ENCODE measurements at places on chromosomes 6 and 20.

DNA sequence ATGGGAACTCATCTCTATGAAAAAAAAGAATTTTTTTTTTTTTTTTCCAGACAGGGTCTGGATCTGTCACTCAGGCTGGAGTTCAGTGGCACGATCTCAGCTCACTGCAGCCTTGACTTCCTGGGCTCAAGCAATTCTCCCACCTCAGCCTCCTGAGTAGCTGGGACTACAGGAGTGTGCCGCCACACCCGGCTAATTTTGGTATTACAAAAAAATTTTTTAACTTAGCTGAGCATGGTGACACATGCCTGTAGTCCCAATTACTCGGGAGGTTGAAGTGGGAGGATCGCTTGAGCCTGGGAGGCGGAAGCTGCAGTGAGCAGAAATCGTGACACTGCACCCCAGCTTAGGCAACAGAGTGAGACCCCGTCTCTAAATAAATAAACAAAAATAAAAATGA is 7.5 kb downstream of the DEF6 start:
- no peak for DNase-seq

DNA sequence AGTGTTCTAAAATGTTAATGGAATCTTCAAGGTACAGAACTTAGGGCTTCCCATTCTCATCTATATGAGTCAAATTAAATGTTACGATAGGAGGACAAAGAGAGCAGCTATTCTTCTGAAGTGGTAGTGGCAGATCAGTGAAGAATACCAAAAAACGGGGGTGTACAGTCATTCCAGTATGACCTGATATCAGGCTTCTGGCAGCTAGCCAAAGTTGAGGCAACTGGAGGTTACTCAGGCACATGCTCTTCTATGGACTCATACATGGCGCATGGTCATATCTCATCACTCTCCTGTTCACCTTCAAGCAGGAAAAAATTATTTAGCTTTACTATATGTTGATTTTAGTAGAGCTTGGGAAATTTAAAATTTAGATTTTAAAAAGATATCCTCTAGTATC is 1608.8 kb downstream of the GRIK2 start:
- no peak for DNase-seq

- DNase-seq, result no peak
Observed at GRCh38 chr6:53855940-53856339, 61.1 kb downstream of the LRRC1 start.

GRCh38 chr20:15923030-15923776 is 650.0 kb downstream of the KIF16B start:
- no peak for DNase-seq

DNA sequence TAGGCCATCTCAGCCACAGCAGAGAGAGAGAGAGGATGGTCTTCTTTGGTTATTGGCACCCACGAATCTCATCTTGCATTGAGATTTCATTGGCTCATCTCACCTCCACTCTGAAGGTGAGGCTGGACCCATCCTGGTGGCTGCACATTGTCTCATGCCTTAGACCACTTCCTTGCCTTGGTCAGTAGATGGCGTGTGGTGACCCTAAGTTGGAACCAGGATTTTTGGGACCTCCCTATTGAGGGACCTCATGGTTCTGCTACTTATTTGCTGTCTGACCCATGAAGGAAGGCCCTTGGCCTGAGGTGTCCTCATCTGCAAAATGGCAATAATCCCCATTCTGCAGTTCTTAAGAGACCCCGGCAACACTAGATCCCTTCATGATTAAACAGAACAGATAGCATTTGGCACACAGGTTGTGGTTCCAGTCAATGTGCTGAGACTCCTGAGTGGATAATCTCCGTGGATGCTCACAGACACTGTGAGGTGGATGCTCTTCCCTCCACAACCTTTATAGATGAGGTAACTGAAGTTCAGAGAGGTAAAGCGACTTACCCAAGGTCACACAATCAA is 21.5 kb upstream of the AAR2 start:
- DNase-seq, result no peak

DNA sequence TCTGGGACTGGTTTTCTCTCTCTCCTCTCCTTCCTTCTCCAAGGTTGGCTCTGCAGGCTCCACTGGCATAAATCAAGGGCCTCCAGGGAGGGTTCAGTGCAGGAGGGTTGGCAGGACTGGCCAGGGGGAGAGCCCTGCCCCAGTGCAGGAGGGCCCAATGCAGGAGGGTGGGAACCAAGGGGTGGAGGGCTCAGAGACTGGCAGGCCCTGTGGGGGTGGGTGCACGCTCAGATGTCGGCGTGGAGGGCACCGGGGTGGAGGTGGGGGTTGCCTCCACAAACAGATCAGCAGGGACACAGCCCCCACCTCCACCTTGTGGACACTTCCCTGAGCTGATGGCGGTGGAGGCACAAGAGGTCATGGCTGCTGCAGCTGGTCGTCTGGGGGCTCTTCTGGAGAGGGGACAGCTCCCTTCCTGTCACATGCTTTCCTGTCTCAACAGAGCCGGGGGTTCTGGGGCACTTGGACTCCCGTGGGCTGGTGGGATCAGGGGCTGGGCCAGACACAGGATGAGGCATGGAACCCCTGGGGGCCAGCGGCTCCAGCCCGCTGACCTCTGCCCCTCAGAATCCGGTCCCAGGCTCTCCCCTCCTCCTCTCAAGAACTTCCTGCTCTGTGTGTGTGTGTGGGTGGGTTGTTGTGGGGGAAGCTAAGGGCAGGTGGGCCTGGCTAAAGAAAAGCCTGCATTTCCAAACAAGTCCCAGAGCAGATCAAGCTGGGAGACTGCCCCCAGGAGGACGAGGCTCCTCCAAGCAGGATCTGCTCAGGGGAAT is 2.7 kb upstream of the ABHD16B start:
- no peak for DNase-seq

GRCh38 chr6:68372991-68373390 is 262.1 kb upstream of the ADGRB3 start:
- no peak for DNase-seq

GRCh38 chr6:142846883-142847287 is 98.1 kb downstream of the HIVEP2 start:
- no peak for DNase-seq

DNA sequence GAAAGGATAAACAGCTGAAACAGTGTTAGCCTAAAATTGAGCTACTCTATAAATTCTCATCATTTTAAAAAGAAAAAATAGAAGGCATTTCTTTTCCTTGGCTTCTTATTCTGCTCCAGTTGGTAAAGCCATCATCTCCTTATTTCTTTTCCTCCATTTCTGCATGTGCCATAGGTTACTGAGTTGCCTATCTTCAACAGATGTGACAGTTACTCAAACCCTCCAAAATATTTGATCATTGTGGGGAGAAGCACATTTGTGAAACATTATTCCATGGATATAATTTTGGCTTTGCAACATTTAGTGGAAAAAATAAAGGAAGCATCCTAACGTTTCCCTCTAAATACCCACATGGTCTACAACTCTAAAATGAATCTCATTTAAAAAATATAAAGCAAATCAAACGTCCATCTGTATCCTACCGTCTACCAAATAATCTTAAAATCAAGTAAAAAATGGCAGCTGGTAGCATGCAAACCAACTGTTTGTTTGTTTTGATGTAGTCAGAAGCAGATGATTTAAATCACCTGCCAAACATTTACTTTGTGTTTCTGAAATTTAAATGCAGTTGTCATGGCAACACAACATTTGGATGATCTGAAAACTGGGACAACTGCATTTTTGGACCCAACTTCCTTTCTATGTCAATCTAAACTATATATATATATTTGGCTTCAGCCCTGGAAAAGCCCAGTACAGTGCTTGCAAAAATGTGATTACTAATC is 16.8 kb upstream of the SNX9 start:
- DNase-seq, result no peak

DNA sequence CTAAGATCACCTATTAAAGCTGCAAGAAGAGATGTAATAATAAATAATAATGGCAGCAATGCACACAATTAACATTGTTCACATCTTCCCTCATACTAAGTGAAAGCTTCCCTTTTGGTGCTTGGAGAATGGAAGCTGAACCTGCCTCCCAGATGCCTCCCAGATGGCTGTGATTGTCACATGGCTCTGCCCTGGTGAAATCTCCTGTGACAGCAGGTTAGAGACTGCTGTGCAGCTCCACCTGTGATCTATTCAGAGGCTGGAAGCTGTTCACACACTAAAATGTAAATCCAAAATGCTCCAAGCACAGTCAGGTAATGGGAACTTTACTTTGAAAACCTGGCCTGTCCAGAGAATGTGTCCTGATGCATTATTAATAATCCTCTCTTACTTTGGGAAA is 41.7 kb upstream of the RGS17 start:
- no peak for DNase-seq

GRCh38 chr6:1739680-1740079 is 130.0 kb downstream of the FOXC1 start:
- DNase-seq, result no peak

DNA sequence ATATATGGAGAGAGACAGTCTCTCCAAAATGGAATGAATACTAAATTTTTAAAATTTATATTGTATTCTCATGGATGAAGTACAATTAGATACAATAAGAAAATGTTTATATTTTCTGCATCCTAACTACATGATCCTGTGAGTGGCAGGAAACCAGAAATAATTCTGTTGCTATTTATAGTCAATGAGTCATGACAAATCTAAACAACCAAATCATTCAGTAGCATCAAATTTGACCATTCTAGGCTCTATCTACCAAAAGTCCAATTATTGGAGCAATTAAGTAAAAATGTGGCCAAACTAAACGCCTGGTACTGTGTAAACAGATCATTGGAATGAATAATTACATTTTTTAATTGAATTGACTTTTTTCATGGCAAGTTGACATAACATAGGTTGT is 959.8 kb downstream of the EPHA7 start:
- DNase-seq, result no peak

DNA sequence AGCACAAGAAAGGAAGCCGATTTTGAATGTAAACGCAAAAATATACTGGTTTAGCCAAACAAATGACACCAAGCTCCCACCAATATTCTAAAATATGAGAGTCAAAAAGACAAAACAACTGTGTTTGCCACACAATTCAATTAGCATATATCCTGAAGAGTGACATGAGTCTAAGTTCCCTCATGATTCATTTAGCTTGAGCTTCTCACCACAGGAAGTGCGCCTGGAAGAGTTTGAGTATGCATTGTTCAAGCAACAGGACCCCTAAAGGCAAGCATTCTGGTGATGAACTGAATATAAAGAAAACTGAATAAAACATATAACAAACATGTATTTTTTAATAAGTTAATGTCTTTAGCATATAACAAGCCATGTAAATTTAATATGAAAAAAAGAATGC is 115.2 kb upstream of the RUNX2 start:
- DNase-seq, result no peak

DNA sequence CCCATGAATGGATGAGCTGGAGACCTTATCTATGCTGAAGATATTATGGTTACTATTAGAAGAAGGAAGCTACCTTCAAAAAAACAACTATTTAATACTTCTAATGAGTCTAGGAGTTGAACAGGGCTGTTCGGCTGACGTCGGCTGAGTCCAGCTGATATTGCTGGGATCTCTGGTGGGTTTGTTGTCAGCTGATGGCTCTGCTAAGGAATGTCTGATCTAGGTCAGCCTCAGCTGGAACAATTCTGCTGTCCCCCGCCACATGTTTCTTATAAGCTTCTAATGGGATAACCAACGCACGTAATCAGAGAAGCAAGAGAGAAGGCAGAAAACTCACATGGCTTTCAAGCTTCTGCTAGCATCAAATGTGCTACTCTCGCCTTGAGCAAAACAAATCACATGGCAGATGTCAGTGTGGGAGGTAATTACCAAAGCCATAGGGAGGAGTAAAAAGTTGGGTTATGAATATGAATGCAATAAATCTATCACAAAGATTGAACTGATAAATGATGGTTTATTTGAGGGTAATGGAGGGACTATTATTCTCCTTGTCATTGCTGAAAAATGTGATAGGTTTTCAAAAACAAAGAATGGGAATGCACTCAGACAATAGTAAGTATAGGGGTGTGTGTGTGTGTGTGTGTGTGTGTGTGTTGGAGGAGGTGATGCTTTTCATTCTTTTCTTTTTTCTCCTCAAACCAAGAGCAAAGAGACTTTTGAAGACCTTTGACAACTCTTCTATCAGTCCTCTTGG is 71.5 kb downstream of the BTBD3 start:
- no peak for DNase-seq

DNA sequence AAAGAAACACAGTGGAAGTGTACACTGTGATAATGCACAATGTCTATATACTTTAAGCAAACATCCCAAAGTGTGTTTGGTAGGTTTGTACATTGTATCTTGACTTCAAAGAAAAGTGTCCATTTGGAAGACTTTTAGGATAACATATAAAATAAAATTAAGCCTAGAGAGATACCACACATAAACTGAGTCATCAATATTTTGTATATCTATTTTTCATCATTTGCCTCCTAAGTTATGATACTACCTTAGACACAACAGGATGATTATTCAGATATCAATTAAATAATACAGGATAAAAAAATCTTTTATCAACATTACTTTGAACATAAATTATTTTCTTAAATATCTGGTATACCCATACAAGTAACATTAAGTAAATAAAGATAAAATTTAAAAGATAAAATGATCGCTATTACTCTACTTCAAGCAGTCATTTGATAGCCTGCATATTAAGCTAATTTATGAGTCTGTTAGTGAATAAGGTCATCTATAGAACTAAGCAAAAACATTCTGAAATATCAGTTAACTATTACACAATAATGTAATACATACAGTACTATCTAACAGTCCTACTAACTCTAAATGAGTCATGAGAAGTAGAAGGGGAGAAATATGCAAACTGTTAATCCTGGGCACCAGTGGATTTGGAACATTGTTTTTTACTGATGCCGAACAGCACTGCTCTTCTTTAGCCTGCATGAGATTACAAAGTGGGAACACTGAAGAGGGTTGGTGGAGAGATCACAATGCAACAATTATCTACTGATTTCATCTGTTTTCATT is 158.4 kb upstream of the SIM1 start:
- no peak for DNase-seq

DNA sequence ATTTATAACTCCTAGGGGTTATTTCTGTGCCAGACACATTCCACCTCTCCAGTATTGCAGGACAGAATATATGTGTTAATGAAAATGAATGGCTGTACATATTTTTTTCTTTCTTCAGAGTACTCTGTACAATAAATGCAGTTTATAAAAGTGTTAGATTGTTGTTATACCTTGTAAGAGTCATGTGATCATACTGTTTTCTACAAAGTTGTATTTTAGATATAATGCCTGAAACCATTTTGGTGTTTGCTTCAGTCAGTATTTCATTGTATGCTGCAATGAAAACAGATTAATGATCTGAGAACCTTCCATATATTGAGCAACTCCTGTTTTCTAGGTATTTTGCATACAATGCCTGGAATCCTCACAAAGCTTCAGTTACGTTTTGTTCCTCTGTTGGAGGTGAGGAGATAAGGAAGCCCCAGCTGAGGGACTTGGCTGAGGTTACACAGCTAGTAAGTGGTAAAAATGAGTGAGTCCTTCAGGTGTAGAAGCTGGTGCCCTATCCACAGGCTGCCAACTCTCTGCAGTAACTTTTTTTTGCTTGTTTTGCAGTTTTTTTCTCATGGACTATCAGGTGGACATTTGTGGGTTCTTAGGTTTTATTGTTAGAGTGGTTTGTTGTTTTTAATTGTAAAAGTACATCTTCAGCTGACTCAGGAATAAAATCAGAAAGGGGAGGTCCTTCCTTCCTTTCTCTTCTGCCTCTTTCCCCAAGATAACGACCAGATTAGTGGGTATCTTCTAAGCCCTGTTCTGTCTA is 11.6 kb downstream of the PDCD2 start:
- DNase-seq, result no peak

GRCh38 chr6:80331522-80331921 is 225.1 kb downstream of the BCKDHB start:
- no peak for DNase-seq

GRCh38 chr20:24160563-24161281 is 172.1 kb upstream of the GGTLC1 start:
- peak; percentile 23 for DNase-seq

Measured in NCI-H446 (cell line).